CD4-positive, alpha-beta T cell treated with Interleukin-2 at 100 ng/mL for 4 hours (primary cell): ENCODE measurements at places on chromosomes 2 and 18.

DNA sequence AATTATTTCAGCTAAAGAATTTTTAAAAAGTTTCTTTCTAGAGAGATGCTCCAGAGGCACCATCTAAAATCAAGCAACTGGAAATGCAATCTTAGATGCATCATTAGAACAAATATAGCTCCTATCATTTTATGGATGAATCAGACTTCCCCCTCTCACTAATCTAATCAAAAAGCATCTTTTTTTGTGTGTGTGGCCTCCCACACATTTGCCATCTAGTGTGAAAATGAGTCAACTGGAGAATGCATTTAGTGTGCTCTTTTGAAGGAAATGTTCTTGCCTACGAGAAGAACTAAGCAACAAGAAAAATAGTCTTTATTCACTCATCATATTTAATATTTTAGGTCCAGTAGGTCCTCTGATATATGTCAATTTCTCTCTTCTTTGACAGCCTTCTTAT is 39.5 kb upstream of the FIGN start:
- DNase-seq = no peak

- no peak for DNase-seq
Measured at GRCh38 chr18:54109131-54109683, 115.3 kb downstream of the MBD2 start.

GRCh38 chr18:13309748-13310670 is 91.4 kb downstream of the LDLRAD4 start:
- no peak for DNase-seq

- DNase-seq = no peak
Measured at GRCh38 chr2:226308323-226308680, 491.3 kb downstream of the IRS1 start.

GRCh38 chr2:86249579-86250391 is 50.5 kb downstream of the MRPL35 start:
- no peak for DNase-seq

DNA sequence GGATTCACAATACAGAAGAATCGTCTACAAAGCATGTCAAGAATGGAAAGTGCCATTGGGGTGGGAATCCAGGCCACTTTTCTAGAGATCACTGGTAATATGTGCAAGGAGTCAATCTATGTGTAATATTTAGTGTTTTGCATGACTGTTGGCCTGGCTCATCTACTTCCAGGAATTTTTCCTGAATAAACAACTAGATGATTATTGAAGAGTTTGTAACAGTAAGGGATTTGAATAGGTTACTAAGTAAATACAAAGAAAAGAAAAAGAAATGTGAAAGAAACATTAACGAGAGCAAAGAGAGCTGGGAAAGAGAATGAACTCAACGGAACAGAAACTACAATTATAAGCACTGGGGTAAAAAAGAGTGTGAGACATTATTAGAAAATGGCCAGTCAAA is 406.0 kb downstream of the TGIF1 start:
- no peak for DNase-seq

- no peak for DNase-seq
Measured at GRCh38 chr18:8329186-8329771, 280.0 kb upstream of the RAB12 start.

DNA sequence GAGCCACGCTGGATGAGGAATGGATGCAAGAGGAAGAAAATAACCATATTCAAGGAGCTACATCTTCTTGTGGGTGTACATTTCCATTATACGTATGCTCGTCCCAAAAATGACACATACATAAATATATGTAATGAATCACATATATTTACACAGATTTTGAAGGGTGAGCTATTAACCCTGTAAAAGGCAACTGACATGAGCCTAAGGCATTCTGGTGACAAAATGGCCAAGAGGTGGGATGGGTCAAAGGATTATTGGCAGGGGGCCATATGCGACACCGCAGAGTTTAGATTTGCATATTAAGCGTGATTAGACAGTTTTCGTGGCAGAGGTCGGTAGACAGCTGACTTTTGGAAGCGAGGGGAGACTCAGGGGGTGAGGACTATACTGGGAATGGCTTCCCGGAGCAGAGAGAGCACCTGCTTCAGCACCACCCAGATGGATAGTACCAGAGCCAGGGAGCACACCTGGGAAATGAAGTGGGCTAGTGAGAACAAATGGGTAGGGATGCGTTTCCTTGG is 431 bp upstream of the CNRIP1 start:
- no peak for DNase-seq

DNA sequence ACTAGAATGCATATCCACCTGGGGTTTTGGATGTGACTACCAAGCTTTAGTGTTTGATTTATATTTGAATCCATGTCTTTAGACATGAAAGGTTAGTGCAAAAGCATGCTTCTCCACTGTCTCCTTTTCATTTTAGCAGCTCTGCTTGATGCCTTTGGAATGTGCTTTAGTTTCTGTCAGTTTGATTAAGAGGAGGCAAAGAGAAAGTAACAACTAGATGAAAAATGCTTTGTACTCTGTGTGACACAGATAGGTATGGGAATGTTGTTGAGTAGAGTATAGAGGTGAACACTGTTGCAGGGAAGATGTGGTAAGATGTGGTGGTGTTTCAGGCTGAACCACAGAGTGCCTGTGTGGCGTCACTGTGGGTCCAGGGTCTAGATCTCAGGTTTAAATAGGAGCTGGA is 19.8 kb downstream of the PIK3C3 start:
- no peak for DNase-seq

DNA sequence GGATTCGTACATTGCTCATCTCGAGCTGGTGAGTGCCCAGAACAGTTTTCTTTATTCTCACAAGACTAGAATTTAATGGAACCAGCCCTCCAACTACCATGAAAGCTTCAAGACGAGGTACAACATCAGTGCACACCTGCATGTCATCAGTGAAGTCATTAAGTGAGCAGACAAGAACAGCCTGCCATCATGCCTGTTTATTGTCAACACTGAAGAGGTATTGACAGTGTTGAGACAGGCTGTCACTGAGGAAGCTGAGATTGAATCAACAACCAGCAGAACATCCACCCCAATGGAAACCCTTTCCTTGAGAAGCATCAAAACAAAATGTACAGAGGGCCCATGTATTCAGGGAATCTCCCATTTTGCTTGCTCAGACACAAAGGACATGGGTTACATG is 148.0 kb upstream of the TCF4 start:
- no peak for DNase-seq

DNA sequence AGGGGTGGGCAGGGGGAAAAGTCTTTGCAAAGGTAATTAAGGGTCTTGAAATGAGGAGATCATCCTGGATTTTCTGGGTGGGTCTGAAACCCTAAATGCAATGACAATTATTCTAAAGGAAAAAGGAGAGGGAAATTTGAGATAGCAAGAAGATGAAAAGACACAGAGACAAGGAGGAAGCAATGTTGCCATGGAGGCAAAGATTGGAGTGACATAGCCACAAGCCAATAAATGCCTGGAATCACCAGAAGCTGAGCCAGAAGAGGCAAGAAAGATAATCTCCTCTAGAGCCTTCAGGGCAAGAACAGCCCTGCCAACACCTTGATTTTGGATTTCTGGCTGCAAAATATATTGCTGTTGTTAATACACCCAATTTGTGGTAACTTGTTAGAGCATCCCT is 1246.3 kb upstream of the PIK3C3 start:
- DNase-seq = no peak

- no peak for DNase-seq
Measured at GRCh38 chr2:64225491-64225890, 81.3 kb upstream of the PELI1 start.

GRCh38 chr2:43798300-43798699 is 24.5 kb downstream of the DYNC2LI1 start:
- no peak for DNase-seq

- no peak for DNase-seq
Measured at GRCh38 chr2:182585001-182585400, 131.1 kb upstream of the DNAJC10 start.

- no peak for DNase-seq
Measured at GRCh38 chr2:8544171-8544785, 137.6 kb upstream of the ID2 start.

DNA sequence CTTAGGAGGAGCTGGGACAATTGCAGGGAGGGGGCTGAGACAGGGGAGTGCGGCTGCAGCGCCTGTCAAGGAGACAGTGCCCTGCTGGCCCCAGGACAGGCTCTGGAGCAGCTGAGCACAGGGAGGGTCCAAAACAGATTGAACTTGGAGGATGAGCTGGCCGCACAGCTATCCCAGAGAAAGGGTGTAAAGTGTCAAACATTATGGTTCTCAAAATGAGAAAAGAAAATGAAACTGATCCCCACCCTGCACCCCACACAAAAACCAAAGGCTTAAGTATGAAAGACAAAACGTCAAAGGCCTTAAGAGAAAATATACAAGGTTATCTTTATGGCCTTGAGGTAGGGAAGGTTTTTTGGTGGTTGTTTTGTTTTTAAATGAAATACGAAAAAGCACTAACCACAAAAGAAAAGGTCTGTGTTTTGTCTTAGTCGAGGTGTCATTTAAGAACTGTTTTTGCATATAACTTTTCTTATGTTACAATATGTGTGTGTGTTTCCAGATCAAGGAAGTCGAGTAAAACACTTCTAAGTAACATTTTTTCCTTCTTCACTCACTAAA is 111.8 kb downstream of the HDAC4 start:
- DNase-seq = peak; percentile 48

- peak; percentile 22 for DNase-seq
Measured at GRCh38 chr2:157625296-157625695, 3.4 kb downstream of the ACVR1C start.

- DNase-seq = no peak
Measured at GRCh38 chr2:105262651-105263091, 21.1 kb downstream of the GPR45 start.

DNA sequence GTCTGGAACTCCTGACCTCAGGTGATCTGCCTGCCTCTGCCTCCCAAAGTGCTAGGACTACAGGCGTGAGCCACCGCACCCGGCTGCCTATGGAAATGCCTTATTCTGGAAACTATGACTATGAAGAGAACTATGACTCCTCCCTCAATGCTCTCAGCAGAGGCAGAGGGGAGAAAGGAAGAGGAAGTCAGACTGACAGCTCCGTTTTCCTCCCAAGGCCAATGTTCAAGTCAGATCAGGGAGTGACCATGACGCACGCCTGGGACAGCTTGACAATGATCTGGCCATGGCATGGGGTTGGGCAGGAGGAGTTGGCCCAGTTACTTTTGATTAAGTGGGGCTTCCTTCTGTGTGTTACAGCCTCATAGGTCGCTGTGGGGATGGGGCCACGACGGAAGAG is 44.3 kb upstream of the MRPL33 start:
- no peak for DNase-seq

GRCh38 chr18:70489986-70490933 is 201.4 kb downstream of the SOCS6 start:
- peak; percentile 44 for DNase-seq

GRCh38 chr2:54638103-54638502 is 85.4 kb upstream of the EML6 start:
- no peak for DNase-seq

GRCh38 chr2:177072090-177072489 is 140.5 kb upstream of the HNRNPA3 start:
- no peak for DNase-seq

- no peak for DNase-seq
Measured at GRCh38 chr2:238726670-238727584, 121.0 kb upstream of the TWIST2 start.

DNA sequence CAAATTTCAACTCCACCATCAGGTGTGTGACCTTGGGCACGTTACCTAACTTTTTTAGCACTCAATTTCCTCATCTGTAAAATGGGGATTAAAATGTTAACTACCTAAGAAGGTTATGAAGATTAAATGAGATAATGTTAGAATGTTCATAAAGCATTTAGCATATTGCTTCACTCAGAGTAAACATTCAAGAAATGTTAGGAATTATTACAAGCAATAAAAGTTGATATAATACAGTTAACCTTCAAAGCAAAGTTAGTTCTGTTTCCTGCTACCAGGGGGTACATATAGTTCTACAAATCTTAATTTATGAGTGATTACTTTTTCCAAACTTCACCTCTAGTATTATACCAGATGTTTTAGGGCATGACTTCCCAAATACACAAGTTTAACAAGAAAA is 254.2 kb downstream of the PDE11A start:
- DNase-seq = no peak

DNA sequence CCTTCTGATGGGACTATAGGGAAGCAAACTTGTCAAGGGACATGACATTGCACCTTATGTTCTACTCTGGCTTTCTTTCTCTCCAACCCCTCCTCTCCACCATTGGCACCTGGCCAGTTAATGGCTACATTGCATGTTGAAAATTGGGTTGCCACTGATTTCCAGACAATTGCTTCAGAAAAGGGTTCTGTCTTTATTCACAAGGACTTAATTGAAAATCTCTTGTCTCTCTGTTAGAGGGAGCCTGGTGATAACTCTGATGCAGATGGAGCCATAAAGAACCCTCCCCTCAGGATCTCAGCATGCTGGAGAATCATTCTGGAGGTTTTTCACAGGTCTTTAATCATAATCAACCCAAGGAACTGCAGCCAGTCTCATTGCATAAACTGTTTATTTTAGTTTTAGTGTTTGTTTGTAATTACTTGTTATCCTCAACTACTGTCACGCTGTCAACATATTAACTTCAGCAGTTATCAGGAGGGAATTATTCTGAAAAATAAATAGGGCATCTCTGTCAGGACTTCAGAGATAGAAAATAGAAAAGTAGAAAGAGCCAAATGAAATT is 316.8 kb downstream of the RIT2 start:
- no peak for DNase-seq

DNA sequence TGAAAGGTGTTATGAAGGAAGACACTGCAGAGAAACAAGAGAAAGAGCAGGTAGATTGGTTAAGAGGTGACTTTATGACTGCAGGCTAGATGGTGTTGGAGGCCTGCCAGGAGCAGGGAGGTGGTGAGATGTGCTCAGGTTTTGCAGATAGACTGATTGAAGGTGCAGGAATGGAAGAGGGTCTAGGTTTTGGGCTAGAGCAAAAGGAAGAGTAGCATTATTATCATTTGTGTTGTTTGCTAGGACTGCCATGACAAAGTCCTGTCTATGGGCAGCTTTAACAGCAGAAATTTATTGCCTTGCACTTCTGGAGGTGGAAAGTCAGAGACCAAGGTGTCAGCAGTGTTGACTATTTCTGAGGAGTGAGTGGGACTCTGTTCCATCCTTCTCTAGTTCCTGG is 172.9 kb upstream of the SOX11 start:
- no peak for DNase-seq

GRCh38 chr18:38693104-38693503 is 1127.5 kb upstream of the CELF4 start:
- DNase-seq = no peak
